Right ventricle myocardium inferior (tissue), 1 donor: ENCODE measurements at places on chromosomes 12 and 14.

DNA sequence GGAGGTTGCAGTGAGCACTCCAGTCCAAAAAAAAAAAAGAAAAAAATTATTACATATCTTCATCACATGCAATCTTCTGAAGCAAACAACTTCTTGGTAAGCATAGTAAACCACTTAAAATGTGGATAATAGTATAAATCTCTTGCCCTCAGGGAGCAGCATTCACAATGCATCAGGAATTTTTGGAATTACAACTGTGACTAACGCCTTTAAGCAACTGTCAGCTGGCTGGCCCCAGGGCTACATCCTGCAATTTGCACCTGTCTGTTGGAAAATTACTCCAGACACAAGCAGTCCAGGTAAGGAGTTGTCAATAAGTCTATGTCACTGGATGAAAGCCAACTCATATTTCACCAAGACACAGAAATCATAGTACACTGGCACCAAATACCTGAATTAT lies 5.5 kb upstream of the SLC7A7 start:
- DNase-seq = no peak

DNA sequence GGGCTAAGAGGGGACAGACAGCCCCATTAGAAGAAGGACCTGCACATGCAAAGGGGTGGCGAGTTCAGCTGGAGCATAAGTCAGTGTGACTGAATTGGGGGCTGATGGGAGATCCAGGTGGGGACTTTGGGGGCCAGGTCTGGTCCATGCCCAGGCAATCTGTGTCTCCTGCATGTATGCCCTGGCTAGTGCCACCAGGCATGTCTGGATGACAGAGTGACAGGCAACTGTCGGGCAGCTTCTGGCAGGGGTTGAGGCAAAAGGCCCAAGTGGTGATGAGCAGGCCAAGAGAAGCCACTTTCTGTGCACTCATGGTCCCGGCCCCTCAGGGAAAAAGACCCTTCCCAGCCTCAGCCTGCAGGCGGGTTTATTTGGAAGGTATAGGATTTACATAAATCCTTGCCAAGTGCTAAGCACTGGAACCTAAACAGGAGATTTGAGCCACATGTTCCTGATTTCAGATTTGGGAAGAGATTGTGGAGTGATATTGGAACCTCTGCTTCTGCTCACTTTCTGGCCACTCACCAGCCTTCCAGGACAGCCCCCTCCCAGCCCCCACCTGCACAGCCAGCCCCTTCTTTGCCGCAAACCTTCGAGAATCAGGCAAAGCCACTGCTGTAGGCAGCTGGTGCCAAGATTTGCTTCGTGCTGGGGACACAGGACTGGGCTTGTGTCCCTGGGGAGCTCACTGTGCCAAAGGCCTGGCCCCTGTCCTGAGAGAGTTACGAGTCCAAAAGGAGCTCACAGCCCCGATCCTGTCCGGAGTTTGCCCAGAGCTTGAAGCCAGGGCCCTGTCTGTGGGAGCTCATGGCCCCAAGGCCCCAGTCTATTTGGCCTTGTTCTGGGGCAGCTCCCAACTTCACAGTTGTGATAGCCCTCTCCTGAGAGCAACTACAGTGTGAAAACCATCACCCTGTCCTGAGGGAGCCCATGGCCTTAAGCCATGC lies 232.5 kb upstream of the RTL1 start:
- no peak for DNase-seq

GRCh38 chr14:26276757-26277156 lies 321.1 kb downstream of the NOVA1 start:
- DNase-seq = no peak

DNA sequence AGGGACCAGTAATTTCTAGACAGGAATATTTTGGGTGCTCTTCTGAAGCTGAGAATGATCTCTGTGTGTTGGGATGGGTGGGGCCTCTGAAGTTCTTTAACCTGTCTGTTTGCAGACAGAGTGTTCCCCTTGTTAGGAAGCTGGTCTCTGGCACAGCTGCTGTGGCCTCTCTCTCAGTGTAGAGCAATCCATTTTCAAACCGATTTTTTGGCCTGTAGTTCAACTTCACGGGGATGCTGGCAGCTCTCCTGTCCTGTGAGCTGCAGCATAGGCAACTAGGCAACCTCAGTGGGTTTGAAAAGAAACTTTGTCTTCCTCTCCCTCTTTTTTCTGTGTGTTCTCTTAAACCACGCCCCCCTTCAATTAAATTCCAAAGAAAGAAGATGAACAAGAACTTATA lies 69.1 kb downstream of the SMOC1 start:
- DNase-seq = no peak

DNA sequence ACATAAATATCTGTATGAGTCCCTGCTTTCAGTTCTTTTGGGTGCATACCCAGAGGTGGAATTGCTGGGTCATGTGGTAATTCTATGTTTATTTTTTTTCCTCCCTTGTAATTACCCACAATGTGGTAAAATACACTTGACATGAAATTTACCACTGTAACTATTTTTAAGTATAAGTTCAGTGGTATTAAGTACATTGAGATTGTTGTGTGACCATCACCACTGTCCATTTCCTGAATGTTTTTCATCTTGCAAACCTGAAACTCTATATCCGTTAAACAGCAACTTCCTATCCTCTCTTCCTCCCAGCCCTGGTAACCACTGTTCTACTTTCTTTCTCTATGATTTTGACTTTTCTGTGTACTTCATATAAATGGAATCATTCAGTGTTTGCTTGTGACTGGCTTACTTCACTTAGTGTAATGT lies 51.4 kb downstream of the BORCS5 start:
- no peak for DNase-seq

DNA sequence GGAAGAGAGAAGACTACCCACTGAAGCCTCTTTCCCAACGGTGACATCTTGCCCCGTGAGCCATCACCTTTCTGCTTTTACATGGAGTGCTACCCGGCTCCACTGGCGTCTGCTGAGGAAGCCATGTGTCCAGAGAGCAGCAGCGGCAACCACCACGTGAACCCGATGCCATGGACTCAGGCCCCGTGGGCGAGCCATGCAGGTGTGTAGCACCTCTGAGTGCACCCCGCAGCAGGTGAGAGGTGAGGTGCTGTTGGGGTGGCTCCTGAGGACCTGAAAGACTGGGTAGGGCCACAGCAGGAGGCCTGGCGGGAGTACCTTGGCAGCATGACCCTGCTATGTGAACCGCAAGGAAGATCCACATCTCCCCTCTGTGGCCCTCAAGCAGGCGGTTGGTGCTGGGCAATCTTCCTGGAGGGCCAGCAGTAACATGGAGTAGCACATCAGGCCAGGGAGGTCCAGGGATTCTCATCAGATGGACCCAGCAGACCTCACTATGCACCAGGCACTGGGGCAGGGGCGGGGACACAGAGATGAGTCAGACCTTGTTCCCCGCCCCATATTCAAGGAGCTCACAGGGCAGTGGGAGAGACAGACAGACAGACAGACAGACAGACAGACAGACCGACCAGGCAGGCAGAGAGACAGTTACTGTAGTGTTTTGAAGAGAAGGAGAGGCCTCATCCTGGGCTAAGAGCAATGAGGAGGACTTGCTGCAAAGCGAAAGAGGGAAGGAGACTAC lies 129.6 kb downstream of the PAPOLA start:
- DNase-seq = no peak

DNA sequence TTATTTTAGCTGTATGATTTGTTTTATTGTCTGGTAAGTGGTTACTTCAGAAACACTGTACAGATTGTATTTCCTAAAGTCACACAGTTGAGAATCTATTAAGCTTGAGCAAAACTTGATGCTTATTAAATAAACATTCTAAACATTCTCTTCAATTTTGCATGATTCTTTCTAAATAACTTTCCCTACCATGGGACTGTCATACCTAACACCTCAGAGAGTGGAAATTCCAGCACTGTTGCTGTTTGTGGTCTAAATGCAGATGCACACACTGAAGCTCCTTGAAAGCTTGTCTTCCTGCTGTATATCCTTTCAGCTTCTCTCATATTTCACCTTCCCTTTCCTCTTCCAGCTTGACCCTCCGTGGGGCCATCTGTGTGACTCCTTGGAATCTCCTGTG lies 392.0 kb downstream of the LRIG3 start:
- no peak for DNase-seq

GRCh38 chr12:2076196-2076570 lies 23.4 kb downstream of the CACNA1C start:
- no peak for DNase-seq

DNA sequence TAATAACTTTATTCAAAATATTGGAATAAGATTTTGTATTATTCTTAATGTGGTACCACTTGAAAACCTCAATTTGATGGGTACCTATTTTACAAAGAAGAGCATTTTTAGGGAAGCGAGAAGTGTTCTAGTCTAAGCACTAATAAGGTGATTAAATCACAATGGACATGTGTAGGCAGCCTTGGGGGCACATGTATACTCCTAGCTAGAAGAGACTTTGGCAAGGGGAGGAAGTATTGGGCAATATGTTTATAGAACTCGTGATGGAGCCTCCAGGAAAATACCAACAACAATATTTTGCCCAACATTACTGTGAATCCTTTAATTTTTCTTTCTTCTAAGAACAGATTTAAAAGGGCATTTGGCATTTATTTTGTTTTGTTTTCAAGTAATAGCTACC lies 280.3 kb downstream of the ADAMTS20 start:
- DNase-seq = no peak

GRCh38 chr12:93379981-93380361 lies 2.2 kb downstream of the NUDT4 start:
- no peak for DNase-seq

- no peak for DNase-seq
These were observed 21.2 kb downstream of the TDG start for GRCh38 chr12:103986829-103987228.

DNA sequence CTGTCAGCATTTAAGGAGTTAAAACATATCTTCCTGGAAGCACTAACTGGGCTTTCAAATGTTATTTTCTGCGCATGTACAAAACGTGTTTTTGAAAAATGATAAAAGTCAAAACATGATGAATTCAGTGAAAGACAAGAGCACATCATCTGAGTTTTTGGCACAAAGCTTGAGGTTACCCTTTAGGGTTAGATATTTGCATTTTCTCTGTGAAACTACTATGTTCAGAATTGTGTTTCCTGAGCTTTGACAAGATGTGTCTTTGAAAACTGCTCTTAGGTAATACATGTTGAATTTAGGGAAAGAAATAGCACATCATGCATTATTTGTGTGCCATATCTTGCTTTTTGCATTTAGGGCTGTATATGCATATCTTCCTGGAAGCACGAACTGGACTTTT lies 79.0 kb downstream of the ASCL4 start:
- DNase-seq = no peak

GRCh38 chr12:26092346-26093105 lies 32.3 kb downstream of the BHLHE41 start:
- no peak for DNase-seq

DNA sequence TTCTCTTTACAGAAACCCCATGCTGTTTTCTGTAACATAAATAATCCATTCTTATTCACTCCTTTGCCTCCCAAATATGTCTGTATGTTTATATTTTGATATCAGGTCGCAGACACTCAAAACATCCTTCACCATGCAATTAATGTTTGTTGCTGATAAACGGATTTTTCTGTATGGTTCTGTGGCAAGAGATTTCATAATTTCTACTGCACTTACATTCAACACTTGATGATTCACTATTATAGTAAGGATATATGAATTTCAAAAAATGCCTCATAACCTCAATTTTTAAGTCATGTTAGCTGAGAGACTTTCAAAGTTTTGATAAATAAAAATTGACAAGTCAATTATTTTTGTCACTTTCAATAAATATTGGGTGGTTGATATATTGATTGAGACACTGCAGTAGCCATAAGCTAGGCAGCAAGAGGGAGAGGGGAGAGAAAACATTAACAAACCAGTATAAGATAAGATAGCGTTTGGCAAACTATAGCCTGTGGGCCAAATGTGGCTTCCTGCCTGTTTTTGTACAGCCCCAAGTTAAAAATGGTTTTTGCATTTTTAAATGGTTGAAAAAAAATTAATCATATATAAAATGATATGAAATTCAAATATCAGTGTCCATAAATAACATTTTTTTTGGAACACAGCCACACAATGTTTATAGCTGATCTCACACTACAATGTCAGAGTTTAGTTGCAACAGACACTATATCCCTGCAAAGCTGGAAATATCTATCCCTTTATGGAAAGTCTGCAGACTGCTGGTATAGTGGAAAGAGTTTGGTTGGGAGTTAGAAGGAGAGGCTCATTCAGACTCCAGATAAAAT lies 18.3 kb downstream of the ALDH6A1 start:
- no peak for DNase-seq

GRCh38 chr12:68450947-68451260 lies 118.7 kb upstream of the MDM1 start:
- DNase-seq = no peak

DNA sequence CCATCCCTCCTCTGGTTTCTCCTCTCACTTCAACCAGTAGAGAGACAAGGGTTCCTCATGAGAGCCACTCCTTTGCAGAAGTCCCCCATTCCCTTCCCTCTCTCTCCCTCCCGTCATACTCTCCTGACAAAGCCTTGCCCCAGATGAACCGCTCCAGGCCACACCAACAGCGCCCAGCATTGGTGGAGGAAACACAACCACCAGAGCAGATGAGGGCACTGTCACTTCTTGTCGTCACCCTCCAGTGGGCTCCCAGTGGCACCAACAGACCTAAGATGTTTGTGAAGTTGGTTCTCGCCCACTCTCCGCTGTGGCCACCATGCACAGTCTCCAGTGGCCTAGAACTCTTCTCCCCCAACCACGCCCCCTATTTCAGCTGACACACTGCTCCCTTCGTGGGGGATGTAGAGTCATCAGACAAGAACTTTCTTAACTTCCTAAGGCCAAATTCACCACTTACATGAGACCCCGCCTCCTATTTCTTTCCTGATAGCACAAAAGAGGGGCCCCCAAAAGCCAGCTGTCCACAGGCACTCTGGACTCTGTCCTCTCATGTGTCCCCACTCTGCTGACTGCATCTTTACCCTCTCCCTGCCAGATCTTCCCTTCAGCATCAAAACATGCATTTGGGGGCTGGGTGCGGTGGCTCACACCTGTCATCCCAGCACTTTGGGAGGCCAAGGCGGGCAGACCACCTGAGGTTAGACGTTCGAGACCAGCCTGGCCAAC lies 29.2 kb upstream of the PLEKHG6 start:
- no peak for DNase-seq

GRCh38 chr12:12736759-12737676 lies 19.9 kb downstream of the CDKN1B start:
- DNase-seq = no peak

DNA sequence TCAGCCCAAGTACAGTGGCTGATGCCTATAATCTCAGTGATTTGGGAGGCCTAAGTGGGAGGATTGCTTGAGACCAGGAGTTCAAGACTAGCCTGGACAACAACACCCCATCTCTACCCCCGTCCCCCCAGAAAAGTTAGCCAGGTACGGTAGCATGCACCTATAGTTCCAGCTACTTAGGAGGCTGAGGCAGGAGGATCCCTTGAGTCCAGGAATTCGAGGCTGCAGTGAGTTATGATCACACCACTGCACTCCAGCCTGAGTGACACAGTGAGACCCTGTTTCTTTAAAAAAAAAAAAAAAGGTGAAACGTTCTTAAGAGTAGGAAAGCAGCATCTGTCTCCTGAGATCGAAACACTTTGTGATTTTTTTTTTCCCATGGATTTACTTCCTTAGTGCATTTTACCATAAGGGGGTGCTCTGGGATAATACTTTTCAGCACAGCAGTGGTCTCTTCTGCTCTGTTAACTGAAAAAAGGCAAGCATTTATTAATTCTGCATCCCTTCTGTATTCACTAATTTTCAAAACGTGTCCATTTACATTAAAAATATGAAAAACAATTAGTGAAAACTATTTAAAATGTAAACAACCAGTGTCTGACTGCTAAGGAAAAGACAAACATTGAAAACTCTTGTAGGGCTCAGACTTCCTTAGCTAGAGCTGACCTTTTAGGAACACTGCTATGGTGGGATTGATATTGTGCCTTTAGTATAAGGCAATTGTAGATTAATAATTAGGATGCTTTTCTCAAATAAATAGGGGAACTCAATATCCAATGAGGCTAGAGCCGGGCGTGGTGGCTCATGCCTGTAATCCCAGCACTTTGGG lies 31.2 kb upstream of the USP44 start:
- no peak for DNase-seq
